Left renal pelvis (tissue), 4 donors: ENCODE measurements at places on chromosomes 5 and 9. TPM values are rescaled to one million over a fixed set of nuclear protein-coding genes. Genes with fewer than 3 reads are reported as not detected.

Gene SPATA31D4
- polyA plus RNA-seq = not detected

DNA sequence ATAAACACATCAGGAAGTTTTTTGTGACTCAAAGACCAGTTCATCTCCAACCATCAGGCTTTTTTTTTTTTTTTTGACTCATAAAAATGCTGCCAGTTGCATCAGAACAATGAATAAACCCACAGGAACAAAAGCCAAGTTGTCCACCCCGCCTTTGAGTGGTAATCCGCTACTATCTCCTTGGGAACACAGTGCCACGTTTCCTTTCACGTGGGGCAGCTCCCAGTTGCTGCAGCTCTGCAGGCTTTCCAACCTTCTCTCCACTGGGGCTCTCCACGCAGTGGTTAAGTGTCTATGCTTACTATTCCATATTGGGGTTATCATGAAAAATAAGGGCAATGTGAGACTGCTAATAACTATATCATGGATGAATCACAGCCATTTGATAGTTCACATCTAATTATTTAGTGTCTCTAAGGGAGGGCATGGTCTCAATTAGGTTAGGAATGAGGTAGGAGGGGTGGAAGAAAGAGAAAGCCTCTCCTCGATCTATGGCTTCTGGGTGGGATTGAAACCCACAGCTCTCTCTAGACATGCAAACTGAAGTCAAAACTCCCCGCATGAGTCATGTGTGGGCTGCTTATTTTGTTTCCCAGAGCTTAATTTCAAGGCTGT lies 55.8 kb upstream of the ACTBL2 start:
- no peak for DNase-seq

Gene MYORG
- polyA plus RNA-seq = 6.0 TPM

Gene NUTM2G
- 0.37 TPM for polyA plus RNA-seq

GRCh38 chr5:163696579-163696887 lies 191.1 kb downstream of the MAT2B start:
- DNase-seq = no peak

DNA sequence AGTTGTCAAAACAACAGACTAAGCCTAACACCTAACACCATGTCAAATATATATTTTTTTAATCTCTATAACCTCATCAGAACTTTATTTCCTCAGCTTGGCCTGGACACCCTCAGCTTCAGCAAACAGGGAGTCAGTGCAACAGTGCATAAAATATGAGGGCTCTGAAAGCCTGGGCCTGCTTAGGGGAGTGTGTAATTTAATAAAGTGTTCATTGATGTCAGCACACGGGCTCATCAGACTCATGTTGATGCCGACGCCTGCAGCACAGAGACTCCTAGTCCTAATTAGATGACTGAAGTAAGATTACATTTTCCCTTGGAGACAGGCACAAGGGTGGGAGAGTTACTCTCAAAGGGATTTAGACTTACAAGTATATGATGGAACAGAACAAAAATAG lies 37.8 kb downstream of the CDH10 start:
- no peak for DNase-seq

Gene ZNF366
- 3.5 TPM for polyA plus RNA-seq

- DNase-seq = no peak
Observed at GRCh38 chr5:133825631-133826289, 142.7 kb downstream of the C5orf15 start.

GRCh38 chr9:87256973-87257372 lies 240.7 kb upstream of the DAPK1 start:
- no peak for DNase-seq

DNA sequence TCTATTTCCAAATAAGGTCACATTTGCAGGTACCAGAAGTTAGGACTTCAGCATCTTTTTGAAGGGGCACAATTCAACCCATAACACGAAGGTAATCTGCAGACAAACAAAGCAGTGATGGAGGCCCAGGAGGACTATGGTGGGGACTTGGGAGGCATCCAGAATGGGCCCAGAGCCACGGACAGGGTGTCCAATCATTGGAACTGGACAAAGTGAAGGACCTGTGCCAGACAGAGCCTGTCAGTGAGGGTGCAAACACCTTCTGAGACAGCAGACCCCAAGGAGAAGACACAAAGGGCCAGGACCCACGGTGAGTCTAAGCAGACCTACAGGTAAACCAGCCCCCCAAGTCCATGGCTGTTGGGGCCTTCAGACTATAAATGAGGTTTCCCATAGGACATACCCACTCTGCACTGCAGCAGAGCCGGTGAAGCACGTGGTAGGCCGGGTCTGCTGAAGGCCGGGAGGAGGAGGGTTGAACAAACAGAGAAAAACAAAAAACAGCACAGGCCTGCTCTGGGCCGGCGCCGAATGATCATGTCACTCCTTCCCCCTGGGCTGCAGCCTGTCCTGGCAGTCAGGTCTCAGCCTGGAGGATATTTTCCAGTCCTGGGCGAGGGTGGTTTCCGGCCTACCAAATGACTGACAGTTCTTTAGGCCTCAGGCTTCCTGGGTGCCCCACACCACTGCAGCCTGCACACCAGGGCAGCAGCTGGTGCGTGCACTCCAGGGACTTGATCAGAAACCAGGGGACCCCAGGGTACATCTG lies 84.4 kb downstream of the COL23A1 start:
- no peak for DNase-seq

DNA sequence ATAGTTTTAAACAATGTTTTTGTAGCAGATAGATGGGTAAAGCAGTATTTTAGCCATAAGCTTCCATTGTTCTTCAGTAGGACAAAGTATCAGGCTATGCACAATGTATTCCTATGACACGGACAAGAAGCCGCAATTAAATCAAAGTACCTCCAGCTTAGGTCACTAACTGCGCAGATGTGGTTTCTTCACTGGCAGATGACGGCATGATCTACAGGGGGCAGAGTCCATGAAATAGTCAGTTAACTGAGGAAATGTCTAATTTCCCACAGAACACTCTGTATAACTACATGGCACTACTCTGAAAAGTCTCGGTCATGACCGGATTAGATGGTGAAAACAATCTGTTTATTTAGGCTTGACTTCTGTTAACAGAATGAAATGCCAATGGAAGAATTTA lies 120.7 kb upstream of the TRPM3 start:
- DNase-seq = no peak

DNA sequence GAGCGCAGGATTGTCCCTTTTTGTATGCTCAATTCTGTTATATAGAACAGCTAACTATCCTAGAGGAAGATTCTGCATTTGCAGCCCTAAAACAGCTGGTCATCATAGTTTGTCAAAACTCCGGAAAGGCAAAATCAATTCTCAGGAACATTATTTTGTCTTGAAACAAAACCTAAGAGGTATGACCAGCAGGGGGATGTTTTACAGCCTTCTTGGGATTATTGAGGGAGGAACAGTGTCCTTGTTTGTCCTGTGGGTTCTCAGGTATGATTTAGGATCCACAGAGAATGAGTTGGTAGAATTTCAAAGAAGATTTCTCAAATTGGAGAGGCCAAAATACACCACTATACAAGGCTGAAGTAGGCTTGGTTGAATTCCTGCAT lies 136.4 kb downstream of the ZSWIM6 start:
- no peak for DNase-seq

DNA sequence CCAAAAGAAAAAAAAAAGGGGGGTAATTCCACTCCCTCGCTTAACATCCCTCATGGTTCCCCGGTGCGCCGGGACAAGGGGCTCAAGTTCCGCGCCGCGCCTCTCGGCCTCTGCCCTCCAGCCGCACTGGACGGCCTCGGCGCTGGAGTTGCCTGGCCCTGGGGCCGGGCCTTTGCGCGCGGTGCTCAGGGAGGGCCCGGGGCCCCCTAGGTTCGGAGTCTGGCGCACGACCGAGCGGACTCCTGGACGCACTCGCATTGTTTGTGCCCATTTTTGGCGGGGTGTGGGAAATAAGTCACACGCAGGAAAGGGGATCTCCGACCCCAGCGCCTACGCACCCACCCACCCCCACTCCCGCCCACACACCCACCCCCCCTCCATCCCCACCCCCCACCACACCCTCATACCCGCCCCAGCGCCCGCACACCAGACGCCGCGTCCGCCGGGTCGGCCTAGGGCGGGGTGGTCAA lies 381 bp downstream of the MED22 start:
- DNase-seq = no peak

DNA sequence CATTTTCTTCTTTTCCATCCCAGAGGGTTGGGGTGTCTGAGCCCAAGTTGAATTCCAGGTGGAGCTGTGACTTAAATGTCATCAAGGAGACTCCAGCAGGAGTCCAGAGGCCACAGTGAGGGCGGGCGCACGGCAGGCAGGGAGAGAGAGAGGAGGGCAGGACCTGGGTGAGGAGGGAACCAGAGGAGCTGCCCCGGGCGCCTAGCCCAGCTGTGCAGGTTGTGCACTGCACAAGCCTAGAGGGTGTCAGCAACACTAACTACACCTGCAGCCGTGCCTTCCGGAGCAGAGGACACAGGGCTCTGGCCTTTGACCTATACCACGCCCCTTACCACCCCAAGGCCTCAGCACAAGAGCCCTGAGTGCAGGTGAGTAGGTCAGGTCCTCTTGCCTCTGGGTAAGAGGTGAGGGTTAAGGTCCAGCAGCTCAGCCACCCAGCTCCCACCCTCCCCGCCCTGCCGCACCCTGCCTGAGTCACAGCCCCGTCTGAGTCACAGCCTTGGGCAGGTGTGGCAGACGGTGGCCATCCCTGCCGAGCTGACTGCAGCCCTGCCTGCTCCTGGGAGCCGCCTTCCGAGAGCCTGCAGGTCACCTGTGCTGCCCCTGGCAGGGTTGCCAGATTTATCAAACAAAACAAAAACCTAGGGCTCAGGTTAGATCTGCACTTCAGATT lies 6.4 kb upstream of the AGPAT2 start:
- DNase-seq = no peak

Gene JAKMIP2
- 5.9 TPM for polyA plus RNA-seq

DNA sequence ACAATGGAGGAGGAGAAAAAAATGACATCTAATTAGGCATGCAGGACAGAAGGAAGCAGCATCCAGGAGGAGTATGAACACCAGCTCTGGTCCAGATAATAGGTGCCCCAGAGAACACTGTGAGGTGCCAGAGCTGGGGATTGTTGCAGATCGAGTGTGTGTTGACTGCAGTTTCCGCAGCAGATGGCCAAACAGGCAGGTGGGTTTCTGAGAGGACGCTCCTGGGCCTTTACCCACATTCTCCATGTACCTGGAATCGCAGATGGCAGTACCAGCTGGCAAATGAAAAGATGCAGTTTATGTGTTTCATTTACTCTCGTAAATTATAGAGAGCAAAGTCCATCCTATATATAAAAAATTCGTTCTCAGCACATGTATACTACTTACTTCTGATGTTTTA lies 182.2 kb upstream of the ISL1 start:
- no peak for DNase-seq

Gene AJM1
- polyA plus RNA-seq = 0.46 TPM

DNA sequence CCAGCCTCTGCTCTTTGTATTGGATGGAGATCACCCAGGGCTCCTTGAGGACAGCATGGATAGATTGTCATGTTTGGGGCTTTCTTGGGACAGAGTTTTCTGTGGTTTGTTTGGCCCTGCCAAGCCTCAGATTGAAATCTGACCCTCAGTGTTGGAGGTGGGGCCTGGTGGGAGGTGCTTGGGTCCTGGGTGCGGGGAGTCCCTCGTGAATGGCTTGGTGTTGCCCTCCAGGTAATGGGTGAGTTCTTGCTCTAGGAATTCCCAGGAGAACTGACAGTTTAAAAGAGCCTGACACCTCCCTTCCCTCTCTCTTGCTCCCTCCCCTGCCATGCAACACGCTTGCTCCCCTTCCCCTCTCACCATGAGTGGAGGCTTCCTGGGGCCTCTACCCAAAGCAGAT lies 48.6 kb upstream of the OLFM1 start:
- no peak for DNase-seq

DNA sequence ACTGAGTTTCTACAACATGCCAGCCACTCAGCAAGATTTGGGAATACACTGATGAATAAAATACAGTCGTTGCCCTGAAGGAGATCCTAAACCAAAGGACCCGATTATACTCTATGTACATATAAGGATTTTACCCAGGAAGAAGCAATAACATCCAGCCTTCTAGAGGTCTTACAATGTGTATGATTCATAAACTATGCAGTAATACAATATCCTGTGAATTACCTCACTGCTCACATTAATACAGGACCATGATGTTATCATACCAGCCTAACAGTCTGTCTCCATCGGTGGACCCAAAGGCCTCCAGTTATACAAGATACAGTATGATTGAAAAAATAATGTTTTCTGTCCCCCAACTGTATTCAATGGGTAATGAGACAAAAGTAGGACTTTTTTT lies 310.5 kb upstream of the TRPM3 start:
- DNase-seq = no peak

Gene IL3
- not detected for polyA plus RNA-seq

GRCh38 chr9:14923701-14924100 lies 13.5 kb upstream of the FREM1 start:
- DNase-seq = no peak

Gene LURAP1L
- polyA plus RNA-seq = 22.6 TPM

DNA sequence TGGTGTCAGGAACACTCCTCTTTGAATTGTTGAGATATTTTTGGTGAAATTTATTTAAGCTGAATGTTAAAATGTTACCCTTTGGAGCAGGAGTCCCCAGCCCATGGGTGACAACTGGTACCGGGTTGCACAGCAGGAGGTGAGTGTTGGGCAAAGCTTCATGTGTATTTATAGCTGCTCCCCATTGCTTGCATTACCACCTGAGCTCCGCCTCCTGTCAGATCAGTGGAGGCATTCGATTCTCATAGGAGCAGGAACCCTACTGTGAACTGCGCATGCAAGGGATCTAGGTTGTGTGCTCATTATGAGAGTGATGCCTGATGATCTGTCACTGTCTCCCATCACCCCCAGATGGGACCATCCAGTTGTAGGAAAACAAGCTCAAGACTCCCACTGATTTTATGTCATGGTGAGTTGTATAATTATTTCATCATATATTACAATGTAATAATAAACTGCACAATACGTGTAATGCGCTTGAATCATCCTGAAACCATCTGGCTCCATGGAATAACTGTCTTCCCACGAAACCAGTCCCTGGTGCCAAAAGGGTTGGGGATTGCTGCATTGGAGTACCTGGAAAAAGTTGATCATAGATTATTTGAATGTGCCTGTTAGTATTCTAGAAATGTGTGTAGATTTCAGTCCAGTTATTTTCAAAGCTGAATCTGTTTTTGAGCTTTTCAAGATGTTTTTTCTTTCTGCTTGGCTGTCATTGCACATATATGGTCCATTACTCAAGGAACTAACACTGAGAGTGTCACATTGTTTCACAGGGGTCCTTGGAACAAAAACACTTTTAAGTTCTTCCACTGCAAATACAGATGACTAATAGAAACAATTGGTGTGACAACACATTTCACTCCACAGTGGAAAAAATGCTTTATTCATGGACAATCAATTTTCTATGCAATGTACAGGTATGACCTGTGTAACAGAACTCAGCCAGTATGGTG lies 104.6 kb upstream of the TNFAIP8 start:
- no peak for DNase-seq

Gene NSUN2
- 61.2 TPM for polyA plus RNA-seq

- DNase-seq = no peak
Observed at GRCh38 chr5:157020511-157021222, 38.2 kb downstream of the HAVCR1 start.

DNA sequence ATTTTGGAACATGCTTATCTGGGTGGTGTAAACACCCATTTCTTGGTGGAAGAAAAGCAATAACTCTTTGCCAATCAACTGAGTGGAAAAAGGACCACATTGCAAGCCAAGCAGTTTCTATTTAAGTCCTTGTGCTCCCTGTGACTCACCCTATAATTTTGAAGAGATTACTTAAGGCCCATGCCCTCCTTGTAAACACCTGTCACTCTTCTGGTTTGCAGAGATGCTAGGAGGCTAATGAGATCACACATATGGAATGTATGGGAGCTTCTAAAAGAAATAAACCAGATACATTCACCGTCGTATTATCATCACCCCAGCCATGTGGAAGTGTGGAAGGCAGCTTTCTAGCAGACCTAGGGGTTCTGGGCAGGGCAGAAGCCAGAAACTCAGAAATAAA lies 337.1 kb downstream of the GADD45G start:
- no peak for DNase-seq

Gene FBP1
- polyA plus RNA-seq = 52.5 TPM
